ENCODE measurements at places on chromosomes 16 and 17.

DNA sequence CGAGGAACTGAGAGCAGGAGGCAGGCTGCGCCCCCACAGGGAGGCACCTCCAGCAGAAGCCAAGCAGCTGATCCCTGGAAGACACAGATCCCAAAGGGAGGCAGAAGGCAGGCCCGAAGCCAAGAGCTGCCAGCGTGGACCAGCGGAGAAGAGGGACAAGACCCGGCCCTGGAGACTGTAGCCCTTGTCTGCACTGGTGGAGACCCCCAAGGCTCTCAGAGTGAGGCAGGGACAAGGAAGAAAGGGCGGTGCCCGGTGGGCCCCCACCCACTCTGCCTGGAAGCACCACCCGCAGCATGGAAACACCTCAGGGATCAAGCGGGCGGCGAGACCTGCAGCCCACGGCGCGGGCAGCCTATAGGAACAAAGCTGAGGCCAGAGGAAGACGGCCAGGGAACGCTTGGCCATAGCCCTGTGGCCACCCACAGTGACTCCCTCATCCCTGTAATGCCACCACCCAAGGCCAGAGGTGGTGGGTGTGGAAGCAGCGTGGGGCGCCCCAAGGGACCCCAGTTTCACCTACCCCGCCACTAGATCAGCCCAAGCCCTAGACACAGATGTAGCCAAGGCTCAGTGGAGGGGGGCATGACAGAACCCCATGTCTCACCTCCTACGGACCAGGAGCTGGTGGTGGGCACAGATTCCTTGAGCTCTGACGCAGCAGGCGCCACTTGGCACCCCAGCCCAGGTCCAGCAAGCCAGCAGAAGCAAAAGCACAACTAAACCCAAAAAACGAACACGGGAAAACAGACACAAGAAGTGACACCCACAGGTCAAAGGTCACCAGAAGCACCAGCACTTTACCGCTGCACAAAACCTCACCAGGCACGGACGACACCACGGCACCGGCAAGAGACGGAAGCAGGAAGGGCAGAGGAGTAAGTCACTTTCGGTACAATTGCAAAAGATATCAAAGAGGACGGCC lies 2.9 kb upstream of the SIRT7 start:
- DNase-seq = no peak

DNA sequence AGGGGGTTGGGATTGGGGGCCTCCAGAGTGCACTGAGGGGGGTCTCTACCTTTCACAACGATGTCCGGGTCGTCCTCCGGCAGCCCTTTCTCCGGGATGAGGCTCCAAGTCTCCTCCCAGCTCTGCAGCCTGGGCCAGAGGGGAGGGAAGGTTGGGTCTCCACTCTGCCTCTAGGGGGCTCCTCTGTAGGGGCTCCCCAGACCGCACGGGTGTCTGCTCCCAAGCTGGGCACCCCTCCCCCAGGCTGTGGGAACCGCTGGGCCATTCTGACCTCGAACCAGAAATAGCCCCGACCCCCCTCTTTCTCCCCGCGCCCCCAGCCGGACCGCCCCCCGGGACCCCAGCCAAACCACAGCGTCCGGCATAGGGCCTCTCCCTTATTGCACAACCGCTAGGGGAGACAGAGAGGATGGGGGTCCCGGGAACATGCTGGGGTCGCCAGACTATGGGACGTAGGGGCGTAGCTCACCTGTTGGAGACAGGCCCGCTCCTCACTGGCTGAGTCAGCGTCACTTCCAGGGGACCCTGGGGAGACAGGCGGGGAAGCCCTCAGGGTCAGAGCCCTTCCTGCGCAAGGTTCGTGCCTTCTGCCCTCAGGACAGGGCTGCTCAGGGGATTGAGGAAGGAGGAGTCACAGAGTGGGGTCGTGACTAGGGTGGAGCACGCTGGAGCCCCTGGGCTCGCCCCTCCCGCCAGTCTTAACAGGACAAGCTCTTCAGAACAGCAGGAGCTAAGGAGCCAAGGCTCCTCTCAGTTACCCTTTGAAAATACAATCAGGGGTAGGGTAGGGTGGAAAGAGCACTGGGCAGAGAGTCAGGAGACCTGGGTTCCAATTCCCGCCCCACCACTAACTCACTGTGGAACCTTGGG lies 2.7 kb downstream of the PLEKHH3 start:
- no peak for DNase-seq

GRCh38 chr17:38443356-38444031 lies 15.2 kb downstream of the ARHGAP23 start:
- no peak for DNase-seq

- no peak for DNase-seq
Observed at GRCh38 chr17:18213666-18214270, 11.7 kb upstream of the LLGL1 start.

DNA sequence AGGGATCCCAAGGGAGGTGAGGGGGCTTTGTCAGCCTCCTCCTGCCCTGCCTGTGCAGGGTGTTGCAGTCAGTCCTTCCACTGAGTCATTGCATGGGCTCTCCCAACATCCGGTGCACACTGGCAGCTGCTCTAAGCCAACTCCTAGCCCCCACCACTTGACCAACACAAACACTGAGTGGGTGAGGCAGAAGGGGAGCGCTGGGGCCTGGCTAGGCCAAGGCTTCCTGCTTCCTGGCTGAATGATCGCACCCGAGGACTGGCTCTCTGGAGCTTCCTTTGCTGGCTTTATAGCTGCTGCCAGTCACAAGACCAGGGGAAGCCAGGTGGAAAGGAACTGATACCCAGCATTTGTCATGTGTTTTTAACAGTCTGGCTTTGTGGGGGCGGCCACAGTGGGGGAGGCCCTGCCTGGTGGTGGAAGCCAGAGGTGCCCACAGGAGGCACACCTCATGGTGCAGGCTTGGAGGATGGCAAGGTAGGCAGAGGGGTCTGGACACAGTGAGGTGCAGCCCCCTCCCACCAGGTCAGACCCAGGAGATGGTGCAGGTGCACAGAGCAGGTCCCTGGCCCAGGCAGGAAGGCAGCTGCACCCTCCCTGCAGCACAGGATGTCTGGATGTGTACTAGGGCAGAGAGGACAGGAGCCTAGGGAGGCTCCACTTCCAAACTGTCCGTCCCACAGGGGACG lies 6.8 kb downstream of the MPG start:
- no peak for DNase-seq

GRCh38 chr17:8791910-8792270 lies 7.3 kb downstream of the MFSD6L start:
- DNase-seq = no peak

GRCh38 chr17:75390982-75391381 lies 14.5 kb downstream of the GRB2 start:
- no peak for DNase-seq

DNA sequence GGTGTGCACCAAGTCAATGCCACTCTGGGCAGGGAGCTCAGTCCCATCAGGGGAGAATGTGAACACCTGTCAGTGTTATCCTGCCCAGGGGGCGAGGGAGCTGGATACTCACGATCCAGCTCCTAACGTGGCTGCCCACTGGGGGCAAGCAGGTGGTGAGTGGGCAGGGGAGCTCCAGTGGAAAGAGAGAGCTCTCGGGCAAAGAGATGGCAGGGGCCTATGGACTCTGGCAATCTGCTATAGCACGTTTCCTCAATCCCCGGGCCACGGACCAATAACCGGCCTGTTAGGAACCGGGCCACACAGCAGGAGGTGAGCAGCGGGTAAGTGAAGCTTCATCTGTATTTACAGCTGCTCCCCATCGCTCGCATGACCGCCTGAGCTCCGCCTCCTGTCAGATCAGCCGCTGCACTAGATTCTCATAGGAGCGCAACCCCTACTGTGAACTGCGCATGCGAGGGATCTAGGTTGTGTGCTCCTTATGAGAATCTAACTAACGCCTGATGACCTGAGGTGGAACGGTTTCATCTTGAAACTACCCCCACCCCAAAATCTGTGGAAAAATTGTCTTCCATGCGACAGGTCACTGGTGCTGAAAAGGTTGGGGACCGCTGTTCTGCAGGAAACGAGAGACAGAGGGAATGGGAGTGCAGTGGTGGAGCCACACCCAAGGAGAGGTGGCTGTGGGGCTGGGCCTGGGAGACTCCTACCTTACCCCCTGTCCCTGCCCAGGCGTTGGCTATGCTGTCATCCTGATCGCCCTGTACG lies 15.6 kb downstream of the SLC6A2 start:
- DNase-seq = no peak

DNA sequence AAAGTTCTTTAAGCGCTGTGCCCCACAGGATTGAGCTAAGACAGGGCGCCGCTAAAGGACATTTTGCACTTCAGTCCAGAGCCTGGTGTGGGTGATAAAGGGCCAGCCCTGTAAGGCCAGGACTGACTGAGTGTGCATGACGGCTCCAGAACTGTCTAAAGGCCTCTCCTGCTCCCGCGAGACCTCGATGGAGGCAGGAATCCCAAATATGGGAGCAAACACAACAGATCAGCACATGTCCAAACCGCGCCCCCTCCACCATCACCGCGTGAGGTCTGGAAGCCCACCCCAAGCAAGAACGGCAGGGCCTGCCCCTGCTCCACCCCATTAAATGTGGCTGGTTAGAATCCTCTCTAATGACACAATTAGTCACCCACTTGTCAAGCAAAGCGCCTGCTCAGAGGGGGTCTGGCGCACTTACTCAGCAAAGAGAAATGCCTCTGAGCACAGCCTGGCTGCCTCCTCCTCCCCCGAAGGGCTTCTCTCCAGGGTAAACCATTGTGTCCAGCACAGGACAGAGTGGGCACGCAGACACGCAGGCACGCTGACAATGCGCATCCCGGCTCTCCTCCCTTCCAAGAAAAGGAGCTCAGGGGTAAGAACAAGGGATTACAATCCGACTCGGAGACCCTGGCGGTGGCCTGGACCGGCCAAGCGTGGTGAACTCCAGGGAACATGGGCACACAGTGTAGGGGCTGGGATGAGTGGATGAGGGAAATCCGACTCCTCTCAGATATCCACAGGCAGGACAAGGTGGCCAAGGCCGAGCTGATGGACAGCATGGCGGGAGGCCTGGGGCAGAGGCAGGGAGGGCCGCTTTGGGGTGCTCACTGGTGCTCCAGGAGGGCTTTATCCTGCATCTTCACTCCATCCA lies 1.5 kb downstream of the MXRA7 start:
- DNase-seq = no peak

- DNase-seq = no peak
Observed at GRCh38 chr16:73034374-73034773, 13.6 kb downstream of the ZFHX3 start.

DNA sequence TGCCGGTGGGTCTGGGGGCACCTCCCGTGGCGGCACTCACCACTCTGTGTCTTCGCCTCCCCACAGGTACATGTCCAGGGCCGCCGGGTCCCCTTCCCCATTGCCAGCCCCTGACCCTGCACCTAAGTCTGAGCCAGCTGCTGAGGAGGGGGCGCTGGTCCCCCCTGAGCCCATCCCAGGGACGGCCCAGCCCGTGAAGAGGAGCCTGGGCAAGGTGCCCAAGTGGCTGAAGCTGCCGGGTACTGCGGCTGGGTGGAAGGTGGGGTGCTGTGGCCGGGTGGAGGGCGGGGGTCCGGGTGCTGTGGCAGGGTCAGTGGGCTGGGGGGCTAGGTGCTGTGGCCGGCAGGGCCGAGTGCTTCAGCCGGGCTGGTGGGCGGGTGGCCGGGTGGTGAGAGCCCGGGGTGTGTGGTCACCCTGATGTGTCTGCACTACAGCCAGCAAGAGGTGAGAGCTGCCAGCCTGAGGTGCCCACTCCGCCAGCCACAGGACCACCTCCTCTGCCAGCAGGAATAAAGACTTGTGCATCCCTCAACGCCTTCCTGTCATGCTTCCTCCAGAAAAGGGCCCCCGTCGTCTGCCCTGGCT lies 5.7 kb downstream of the CENPX start:
- no peak for DNase-seq

DNA sequence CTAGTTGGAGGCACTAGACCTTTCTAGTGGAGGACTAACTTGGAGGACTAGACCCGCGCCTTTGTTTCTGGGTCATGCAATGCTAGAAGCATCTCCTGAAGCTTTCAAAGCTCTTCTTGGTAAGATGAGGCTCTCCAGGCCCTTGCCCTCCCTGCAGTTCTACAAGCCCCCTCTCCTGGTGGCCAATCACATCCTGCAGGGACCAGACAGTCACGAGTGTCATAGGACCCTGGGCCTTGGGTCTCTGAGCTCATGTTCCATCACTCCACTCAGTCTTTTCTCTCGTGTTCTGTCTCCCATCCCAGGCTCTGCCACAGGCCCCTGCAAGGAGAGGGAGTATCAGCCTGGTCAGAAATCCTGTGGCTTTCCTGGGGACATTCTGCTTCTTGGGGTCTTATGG lies 119.6 kb downstream of the CYLD start:
- no peak for DNase-seq

GRCh38 chr17:75406222-75406615 lies 741 bp upstream of the GRB2 start:
- DNase-seq = no peak
